Activated T-cell treated with anti-CD3 and anti-CD28 coated beads for 48 hours (primary cell): ENCODE measurements at places on chromosomes 4 and X.

- no peak for DNase-seq
Observed at GRCh38 chr4:104896660-104897645, 249.7 kb upstream of the TET2 start.

GRCh38 chrX:30161043-30161442 lies 54.3 kb upstream of the MAGEB2 start:
- DNase-seq = no peak

- no peak for DNase-seq
Observed at GRCh38 chr4:5845035-5845905, 47.6 kb downstream of the CRMP1 start.

GRCh38 chr4:18213576-18214198 lies 192.1 kb upstream of the LCORL start:
- DNase-seq = no peak

GRCh38 chr4:83251447-83251830 lies 33.2 kb downstream of the COQ2 start:
- DNase-seq = no peak

- DNase-seq = no peak
Observed at GRCh38 chrX:63961964-63962363, 176.9 kb upstream of the ARHGEF9 start.

GRCh38 chrX:35809781-35810180 lies 11.6 kb downstream of the MAGEB16 start:
- no peak for DNase-seq

- DNase-seq = no peak
Observed at GRCh38 chr4:54746218-54746617, 88.5 kb downstream of the KIT start.
